Muscle of leg (tissue), 16 donors: ENCODE measurements at places on chromosomes 16 and 17.

DNA sequence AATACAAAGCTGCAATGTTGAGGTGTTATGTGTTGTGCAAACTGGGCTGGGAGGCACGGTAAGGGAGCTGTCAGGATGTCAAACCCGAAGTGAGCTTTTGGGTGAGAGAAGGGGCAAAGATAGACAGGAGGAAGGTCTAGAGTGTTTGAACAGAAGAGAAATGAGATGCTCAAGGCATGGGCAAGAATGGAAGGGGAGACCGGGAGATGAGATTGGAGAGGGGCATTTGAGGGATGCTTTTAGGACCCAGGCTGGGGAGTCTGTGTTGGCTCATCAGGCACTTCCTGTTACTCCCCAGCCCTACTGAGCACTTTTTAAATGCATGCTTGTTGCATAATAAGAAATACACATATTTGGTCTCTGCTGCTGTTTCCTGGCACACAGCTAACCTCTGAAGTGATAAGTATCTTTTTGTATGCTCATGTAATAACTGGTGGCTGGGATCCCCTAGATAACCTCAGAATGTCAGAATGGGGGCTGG lies 13.7 kb downstream of the UNC45B start:
- DNase-seq, result no peak

- DNase-seq, result no peak
Observed at GRCh38 chr16:11342021-11342855, 3.0 kb upstream of the RMI2 start.

DNA sequence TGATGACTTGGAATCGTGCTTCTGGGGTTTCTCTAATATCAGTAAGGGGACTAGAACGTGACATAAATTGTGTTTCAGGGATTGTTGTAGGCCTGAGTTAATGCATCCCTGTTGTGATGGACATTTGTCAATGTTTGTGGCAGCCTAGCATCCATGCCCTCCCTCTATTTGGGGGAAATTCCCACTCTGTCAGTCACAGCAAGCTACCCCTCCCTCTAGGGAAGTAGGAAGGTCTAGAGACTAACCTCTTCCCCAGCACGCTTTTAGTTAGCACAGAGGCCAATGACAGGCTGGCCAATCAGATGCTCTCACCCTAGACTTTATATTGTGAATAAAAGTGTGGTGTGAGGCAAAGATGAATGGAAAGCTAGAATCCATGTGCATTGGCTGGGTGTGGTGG lies 32.4 kb upstream of the NF1 start:
- DNase-seq, result no peak

DNA sequence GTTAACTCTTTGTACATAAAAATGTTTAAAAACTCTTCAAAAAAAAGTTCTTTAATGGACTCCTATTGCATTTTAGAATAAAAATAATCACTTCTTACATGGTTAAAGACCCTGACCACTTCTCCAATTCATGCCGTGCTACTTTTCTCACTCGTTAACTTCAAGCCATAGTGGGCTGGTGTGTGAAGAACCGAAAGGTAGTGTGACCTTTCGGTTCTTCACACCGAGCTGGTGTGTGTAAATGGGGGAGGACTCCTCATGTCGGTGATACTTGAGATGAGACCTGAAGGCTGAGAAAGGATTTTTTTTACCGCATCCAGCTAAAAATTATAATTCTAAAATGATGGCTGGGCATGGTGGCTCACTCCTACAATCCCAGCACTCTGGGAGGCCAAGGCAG lies 22.1 kb downstream of the RFFL start:
- no peak for DNase-seq

- peak; percentile 8 for DNase-seq
Observed at GRCh38 chr16:13471036-13471435, 448.9 kb upstream of the ERCC4 start.

GRCh38 chr16:8548166-8548565 lies 42.1 kb downstream of the TMEM114 start:
- no peak for DNase-seq

DNA sequence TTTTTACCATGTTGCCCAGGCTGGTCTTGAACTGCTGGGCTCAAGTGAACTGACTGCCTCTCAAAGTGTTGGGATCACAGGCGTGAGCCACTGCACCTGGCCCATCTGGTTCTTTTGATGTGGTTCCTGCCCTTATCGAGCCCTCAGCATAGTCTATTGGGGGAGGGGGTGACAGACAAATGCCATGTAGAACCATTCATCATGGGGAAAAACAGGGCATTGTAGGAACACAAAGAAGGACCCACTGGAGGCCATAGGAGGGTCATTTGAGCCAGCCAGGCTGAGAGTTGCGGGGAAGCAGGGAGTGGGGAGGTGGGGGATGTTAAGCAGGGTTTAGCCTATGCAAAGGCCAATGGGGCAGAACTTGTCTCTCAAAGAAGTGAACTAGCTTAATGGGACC lies 11.9 kb downstream of the SEC14L5 start:
- DNase-seq, result no peak

GRCh38 chr17:12992676-12993075 lies 25.2 kb downstream of the ELAC2 start:
- DNase-seq, result no peak

DNA sequence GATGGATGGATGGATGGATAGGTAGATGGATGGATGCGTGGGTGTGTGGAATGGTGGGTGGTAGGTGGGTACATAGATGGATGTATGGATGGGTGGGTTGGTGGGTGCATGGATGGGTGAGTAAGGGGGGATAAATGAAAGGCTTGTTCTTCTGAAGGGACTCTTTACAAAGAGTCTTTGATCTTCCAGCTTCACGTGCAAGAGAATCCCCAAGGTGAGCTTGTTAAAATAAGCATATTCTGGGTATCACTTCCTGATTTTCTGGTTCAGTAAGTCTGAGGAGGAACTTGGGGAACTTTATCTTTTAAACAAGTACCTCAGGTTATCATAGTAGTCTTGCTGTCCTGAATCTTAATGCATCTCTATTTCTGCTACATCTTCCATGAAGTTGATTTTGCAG lies 639.1 kb downstream of the MAF start:
- DNase-seq, result no peak

- peak; percentile 83 for DNase-seq
Observed at GRCh38 chr17:75783069-75783783, 1.4 kb upstream of the UNK start.

DNA sequence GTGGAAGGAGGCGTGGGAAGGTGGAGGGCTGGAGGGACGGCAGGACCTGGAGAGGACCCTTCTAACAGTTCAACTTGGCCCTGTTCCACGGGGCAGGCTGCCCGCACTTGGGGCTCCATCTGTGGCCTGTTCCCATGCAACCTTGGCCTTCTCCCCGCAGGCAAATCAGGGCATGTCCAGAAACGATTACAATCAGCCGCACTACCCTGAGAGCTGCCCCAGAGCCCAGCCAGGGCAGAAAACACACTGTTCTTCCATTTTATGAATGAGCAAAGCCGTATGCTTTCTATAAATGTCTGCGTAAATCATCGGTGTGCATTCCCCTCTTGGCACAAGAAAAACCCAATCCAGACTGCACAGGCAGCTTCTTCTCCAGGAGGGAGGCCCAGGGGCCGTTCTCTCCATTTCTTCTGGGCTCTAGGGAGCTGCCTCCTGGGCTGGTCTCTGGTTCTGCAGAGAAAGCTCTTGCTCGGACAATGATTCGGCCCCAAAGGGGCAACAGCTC lies 228.7 kb downstream of the SOX9 start:
- peak; percentile 16 for DNase-seq

GRCh38 chr17:28395426-28395825 lies 10.6 kb downstream of the SLC46A1 start:
- no peak for DNase-seq

GRCh38 chr16:16038950-16039349 lies 89.5 kb downstream of the ABCC1 start:
- DNase-seq, result no peak

DNA sequence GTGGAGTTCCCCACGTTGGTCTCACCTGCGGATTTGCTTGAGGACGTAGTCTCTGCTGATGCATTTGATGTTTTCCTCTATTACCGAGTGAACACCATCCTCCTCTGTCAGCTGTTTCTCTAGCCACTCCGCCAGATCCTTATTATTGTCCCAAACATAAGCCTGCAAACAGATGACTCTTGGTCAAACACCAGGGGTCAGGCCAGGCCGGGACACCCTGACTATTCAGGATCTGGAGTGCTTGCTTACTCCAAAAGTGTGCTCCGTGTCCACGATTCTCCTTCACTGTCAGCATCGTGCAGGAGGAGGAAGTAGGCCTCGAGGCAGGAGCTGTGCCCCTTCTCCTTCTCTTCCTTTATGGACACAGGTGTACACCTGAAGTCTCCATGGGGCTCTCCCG lies 140.2 kb downstream of the AATF start:
- DNase-seq, result peak; percentile 38

- no peak for DNase-seq
Observed at GRCh38 chr16:48109475-48109874, 46.3 kb downstream of the ABCC12 start.

DNA sequence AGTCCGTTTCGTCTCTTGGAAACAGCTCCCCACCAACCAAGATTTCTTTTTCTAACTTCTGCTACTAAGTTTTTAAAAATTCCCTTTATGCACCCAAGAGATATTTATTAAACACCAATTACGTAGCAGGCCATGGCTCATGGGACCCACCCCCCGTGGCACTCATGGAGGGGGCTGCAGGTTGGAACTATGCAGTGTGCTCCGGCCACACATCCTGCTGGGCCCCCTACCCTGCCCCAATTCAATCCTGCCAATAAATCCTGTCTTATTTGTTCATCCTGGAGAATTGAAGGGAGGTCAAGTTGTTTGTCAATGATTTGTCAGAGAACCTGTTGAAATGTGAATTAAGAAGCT lies 48.2 kb downstream of the IL21R start:
- DNase-seq, result no peak

DNA sequence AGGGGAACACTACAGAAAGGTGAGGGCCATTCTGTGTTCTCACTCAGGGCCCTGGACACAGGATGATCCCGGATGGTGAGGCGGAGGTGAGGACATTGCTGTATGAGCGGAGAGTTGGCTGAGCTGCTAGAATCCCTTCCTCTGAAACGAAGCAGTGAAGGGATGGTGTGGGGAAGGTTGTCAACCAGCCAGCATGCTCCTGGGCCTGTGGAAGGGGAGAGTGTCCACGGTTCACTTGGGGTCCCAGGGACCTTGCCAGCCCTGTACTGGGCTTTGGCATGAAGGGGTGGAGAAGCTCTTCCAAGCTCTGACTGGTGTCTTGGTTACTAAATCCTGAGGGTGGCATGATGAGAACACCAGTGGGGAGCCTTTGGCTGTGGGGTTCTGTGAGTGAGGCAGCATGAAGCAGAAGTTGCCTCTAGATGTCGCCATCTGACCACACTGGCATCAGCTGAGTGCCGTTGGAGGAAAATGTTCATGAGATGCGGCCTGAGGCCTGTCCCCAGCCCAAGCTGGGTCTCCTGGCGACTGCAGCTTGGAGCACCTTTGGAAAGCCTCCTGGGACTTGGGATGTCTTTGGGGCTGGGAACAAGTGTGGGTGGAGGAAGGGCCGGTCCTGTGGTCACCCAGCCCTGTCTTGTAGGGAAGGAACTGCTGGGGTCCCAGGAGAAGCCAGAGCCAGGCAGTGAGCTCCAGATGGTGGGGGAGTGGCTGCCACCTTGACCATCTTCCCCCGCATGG lies 14.8 kb downstream of the PDP2 start:
- peak; percentile 82 for DNase-seq

GRCh38 chr17:2174468-2175293 lies 119.8 kb downstream of the HIC1 start:
- DNase-seq, result peak; percentile 95

DNA sequence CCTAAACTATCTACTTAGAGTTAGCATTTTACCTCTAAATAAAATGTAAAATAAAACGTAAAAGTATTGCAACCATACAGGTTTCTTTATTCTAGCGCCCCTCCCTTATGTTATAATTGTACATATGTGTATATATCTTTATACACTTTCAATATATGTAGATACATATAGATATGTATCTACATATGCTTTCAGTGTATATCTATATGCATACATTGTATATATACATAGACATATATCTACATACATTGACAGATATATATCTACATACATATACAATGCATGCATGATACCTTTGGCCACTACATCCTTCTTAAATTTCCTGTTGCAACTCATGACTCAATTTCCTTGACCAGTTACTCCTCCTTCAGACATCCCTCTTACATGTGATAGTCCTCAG lies 16.7 kb downstream of the BPTF start:
- no peak for DNase-seq
